ENCODE measurements at places on chromosomes 6 and 20. TPM values are rescaled to one million over a fixed set of nuclear protein-coding genes. Genes with fewer than 3 reads are reported as not detected.

EMILIN3 gene
- total RNA-seq, result 0.40 TPM

TREM2 gene
- not detected for total RNA-seq

CFAP61 gene
- total RNA-seq, result 0.92 TPM

TMEM170B gene
- 0.80 TPM for total RNA-seq

RNF39 gene
- total RNA-seq, result not detected

DNMT3B gene
- 4.2 TPM for total RNA-seq

DNAH8 gene
- not detected for total RNA-seq

OR2B6 gene
- not detected for total RNA-seq

Measured in A549 treated with RU486 at 1 μM for 4 hours (cell line).